NCI-H1092 (cell line): ENCODE measurements at places on chromosomes 4 and X.
A peak's percentile ranks its signal among the peaks of the same experiment; 100 is the strongest.

GRCh38 chrX:25287521-25287920, 271.8 kb upstream of the ARX start:
- no peak for DNase-seq

DNA sequence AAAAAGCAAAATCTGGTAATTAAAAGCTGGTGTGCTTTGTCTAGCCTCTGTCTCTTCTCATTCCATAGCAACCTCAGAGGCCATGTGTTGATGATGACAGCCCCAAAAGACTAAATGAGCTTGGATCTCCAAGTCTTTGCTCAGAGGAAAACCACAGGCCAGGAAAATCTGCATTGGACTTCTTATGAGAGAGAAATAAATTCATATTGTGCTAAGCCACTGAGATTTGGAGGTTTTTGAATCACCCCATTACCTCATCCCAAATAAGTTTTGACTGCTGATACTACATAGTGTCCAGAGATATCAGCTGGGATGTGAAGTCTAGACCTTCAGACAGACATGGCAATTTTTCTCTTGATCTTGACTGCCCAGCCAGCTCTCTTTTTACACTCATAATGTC, 178.6 kb upstream of the DIPK2B start:
- no peak for DNase-seq

DNA sequence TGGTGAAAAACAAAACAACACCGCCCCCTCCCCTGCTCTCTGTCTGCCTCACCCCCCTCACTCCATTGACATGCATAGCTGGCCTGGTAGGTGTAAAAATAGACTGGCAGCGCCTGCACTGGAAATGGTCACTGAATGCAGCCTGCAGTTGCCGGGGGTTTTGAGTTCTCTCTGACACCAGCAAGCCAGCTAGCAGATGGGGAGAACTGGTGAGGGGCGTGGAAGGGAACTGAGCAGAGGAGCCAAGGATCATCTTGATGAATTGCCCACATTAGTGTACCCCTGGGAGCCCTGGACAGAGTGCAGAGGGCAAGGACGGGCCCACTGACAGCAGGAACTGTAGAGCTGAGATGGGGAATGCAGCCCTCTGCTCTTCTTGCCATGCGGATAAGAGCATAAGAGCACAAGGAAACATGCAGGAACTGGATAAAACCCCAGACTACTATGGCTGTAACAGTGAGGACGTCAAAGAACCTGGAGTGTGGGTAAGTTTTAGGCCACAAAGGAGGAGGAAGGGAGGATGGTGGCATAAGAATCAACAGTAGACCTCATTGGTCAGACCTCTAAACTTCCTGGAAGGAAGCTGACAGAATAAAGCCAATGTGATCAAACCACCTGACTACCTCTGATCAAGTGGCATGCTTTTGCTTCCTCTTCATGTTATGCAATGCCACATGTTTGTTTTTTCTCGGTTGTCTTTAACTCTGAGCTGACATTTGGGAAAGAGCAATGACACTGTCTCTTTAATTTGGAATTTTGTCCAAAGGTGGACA, 96.3 kb downstream of the ANK2 start:
- DNase-seq: no peak

- no peak for DNase-seq
Measured at GRCh38 chr4:98542011-98542410, 116.4 kb downstream of the TSPAN5 start.

- DNase-seq: no peak
Measured at GRCh38 chr4:102328045-102328444, 17.2 kb downstream of the SLC39A8 start.

DNA sequence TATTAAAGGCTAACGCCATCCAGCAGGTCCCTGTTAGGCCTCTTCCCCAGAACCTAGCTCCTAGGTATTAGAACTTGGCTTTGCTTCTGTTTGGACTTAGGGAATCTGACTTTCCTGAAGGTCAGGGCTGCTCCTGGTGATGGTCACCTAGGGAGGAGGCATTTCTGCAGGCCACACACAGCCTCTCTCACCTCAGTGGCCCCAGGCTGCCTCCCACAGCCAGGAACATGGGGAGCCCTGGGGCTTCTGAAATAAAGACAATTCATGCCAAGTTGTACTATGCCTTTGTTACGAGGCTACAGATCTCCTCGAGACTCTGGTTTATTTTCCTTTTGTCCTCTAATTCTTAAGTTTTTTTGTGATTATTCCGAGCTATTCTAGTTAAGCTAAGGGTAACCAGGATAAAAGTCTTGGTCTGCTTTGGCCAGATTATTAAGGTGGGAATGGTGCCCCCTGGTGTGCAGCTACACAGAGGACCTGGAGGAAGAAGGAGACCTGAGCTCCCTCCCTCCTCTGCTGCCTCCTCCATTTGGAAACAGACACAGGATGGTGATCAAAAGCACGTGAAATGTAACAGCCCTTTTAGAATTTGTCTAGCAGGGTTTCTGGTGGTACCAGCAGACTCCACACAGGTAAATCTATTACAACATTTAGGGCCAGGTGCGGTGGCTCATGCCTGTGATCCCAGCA, 131.0 kb downstream of the DCLK2 start:
- peak; percentile 21 for DNase-seq

DNA sequence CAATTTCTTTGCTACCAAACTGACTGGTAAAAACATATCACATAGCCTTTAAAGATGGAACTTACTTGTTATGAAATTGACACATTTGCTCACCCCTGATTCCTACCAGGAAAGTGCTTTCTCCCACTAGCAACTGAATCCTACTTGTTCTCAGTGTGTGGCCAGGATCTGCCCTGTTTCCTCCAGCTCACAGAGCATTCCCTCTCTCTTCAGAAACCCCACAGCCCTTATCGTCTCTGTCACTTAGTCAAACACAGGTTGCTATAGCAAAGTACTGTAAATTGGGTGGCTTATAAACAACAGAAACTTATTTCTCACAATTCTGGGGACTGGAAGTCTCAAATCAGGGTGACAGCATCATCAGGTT, 265.2 kb upstream of the BOD1L1 start:
- no peak for DNase-seq
